ENCODE measurements at places on chromosomes 5 and 9.

GRCh38 chr5:81545911-81546310 is 152.0 kb upstream of the ACOT12 start:
- no peak for DNase-seq

DNA sequence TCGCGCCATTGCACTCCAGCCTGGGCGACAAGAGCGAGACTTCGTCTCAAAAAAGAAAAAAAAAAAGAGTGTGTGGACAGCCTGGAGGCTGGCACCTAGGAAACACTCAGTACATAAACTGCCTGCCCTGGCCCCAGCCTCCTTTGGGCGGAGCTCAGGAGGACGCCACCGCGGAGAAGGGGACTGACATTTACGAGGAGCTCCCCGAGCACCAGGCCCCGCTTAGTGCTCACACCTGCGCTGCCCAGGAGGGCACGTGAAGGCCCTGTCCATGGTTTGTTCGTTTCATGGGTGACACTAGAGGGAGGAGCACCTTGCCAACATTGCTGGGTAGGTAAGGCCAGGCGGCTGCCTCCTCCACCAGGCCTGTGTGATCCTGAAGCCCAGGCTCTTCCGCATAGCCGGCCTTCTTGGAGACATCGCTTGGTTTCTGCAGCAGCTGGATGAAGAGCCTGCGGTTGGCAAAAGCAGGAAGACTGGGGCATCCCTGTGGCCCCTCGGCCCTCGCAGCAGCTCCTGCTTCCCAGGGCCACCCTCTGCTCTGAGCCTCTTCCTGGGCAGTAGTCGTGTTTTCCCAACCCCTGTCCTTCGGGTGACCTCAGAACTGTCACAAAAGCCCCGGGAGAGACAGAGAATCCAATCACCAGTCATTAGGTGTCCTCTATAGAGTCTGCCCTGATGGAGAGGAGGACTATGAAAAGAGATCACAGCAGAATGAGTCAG is 26.2 kb upstream of the LAMC3 start:
- DNase-seq, result no peak

DNA sequence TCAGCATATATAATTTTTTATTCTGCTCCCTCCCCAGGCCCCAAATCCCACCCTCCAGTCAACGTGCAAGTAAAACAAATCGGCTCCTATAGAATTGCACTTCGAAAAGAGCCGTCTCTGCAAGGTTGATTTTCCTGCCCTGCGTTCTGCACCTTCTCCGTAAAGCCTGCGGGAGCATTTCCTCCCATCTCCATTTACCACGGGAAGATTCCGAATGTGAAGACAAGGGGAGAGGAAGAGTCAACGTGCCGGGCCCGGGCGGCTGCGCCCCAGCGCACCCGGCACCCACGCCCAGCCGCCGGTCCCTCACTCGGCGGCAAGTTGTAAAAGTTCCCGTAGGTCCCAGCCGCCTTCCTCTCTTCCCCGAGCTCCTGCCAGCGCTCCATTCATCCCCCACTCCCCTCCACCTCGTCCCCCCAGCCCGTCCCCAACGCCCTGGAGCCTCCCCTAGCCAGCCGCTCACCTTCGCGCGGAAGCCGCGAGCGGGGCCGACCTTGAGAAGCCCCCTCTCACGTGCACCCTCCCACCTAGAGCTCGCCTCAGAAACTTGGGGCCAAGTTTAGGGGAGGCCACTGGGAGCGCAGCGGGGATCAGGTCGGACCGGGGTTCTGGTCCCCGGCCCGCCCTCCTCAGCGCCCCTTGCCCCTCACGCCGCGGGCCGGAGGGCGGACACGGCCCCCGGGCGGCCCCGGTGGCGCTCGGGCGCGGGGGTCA is 431 bp downstream of the BNC2 start:
- DNase-seq, result no peak

- DNase-seq, result peak; percentile 75
Observed at GRCh38 chr5:140351609-140352334, 5.4 kb upstream of the HBEGF start.

DNA sequence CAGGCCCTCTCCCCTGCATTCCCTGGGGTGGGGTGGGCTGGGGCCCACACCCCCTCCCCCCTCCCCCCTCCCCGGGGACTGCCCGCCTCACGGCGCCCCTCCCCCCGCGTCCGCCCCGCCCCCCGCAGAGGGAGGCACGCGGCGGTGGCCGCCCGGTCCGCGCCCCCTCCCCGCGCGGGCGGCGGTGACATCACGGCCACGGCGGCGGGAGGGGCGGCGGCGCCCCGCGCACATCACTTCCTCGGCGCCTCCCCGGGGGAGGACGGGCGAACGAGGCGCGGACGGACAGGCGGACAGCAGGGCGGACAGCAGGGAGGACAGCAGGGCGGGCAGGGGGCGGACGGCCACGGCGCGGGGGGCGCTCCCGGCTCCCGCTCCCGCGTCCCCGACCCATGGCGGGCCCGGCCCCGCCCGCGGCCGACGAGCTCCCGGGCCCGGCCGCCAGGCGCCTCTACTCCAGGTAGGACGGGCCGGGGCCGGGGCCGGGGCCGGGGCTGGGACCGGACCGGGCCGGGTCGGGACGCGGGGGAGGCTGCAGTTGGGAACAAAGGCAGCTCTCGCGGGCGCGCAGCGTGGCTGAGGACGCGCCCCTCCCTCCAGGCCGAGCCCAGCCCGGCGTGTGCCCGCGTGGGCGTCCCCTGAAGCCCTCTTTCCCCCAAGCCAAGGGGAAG is at the start of gene GPSM1:
Gene GPSM1 (plus strand): TSS at position 236 of the 671 bp plus-strand sequence. CDS start 157 bp downstream, at position 393.
- peak; percentile 68 for DNase-seq

DNA sequence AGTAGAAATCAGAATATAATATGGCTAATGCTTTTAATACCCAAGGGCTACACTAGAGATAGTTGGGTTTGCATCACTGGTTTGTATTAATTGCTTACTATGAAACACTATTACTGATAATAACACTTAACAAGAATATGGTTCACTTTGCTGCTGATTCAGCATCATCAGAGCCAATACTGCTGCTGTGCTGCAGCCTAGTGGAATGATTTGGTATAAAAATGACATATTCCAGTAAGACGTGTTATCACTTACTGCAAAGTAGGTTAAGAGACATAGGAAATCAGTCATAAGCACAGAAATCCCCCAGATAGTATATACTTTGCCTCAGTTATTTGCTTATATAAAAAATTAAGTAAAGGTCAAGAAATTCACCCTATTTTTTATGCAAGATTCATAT is 2.8 kb downstream of the CDH10 start:
- DNase-seq, result no peak

DNA sequence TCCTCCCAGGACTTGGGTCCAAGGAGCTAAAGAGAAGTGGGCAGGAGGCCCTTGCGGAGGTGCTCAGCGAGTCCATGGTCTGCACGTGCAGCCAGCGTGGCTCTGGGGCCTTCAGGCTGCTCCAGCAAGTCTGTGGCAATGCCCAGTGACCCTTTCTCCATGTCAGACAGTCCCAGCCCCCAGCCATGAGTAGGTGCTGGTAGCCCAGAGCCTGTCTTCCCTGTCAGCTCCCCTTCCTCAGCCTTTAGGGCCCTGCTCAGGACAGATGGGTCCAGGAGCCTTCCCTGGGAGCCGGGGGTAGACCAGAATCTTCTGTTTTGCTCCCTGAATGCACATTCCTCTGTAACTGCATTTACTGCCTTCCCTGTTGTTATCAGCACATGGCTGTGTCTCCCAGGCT is 147.2 kb upstream of the IRX2 start:
- no peak for DNase-seq

DNA sequence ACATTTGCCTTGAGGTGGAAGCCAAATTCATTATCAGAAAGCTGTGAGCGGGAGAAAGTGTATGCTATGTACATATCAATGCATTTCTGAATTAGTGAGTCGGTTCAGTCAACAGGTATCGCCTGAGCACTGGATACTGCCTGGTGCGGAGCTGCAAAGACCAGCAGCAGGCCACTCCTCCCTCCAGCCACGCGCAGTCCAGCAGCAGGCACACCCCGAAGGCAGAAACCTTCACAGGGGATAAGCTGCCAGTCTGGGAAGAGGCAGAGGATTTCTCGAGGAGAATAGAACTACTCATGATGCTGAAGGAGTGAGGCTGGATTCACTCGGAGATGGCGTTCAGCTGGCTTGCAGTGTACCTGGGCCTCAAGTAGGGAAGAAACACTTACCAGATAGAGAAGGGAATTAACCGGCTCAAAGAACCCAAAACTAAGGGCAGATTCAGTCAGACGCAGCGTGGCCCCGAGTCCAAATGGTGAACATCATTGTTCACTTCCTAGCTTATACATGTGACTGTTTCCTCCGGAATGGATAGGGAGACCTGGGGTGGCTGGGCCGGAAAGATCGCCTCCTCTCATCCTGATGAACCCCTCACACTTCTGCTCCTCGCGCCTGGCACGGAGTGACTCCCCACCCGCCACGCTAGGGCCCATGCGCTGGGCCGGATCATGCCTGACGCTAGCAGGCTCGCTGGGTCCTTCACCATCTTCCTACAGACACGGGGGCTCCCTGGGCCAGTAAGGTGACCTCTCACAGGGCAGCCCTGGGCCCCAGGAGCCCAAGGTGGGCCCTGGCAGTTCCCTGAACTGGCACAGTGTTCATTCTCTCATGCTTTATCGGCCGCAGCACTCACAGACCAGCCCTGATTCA is 78.1 kb upstream of the SPATA31C2 start:
- DNase-seq, result no peak

GRCh38 chr9:90773617-90774016 is 28.0 kb upstream of the SYK start:
- no peak for DNase-seq

DNA sequence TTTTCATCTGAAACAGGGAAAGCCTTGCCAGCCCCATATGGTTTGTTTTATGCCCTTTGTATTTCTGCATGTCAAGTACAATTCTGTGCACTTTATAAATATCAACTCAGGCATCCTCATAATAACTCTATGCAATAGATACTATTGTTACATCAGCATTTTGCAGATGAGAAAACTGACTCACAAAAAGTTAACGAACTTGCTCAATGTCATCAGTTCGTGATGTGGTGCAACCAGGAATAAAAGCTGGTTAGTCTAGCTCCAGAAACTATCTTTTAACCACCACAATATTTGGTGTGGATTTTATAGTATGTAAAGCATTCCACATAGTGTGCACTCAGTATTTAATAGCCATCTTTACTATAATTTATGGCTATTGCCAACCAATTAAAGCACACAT is 134.9 kb downstream of the MRPS30 start:
- no peak for DNase-seq

GRCh38 chr5:150162142-150162513 is 4.5 kb upstream of the CDX1 start:
- no peak for DNase-seq
